ENCODE measurements at places on chromosomes 12 and 14. TPM values are rescaled to one million over a fixed set of nuclear protein-coding genes. Genes with fewer than 3 reads are reported as not detected.

- peak; percentile 27 for DNase-seq
These were observed at the start of gene ACRBP for GRCh38 chr12:6647083-6647604. TSS of gene ACRBP (minus strand) at chr12:6647432. CDS start at chr12:6647366, 66 bp downstream.

- no peak for DNase-seq
These were observed 138.2 kb upstream of the TSPAN8 start for GRCh38 chr12:71295953-71296352.

DNA sequence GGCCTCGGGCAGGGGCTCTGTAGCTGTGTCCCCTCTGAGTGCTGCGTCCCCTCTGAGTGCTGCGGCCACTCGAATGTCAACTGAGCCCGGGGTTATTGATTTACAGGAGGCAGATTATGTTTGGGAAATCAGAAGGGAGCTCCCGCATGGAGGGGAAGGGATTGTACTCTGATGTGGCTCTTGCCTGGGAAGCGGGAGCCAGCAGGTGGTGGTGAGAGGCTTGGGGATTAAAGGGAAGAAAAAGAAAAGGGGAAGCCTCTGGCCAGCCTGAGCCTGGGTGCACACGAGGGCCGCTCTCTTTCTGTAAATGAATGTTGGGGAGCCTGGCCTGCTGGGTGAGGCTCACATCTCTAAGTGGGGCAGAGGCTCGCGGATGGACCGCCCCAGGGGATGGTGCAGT, 143.7 kb downstream of the AACS start:
- DNase-seq, result no peak

DNA sequence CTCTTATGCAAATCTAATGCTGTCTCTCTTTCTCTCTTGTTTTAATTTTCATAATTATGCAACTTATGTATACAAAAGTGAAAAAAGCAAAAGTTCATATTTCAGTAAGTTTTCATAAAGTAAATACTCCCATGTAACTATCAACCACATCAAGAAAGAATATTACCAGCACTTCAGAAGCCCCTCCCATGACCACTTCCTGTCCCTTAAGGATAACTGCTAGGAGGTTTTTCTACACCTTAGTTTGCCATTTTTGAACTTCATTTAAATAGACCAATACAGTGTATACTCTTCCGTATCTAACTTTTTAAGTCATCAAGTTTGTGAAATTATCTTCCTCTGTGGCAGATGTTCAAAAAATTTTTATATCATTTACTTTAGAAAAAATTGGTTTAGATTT, 547 bp upstream of the OR4K15 start:
- no peak for DNase-seq

- DNase-seq, result no peak
These were observed 300.7 kb upstream of the MDGA2 start for GRCh38 chr14:47976139-47976538.

GRCh38 chr14:93527203-93527607, 96.5 kb downstream of the UNC79 start:
- DNase-seq, result no peak

- peak; percentile 46 for DNase-seq
These were observed 536 bp upstream of the WNT1 start for GRCh38 chr12:48977290-48978281.

DNA sequence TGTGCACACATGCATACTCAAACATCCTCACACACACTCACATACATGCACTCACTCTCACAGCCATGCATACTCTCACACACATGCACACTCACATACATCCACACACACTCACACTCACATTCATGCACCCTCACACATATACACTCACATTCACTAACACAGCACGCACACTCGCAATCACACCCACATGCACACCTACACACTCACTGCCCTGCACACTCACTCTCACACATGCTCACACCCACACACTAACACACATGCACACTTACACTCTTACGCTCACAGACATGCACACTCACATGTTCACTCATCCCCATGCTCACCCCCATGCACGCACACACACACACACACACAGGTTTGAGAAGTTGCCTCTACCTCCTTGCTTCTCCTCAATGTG, 63.2 kb upstream of the SFSWAP start:
- no peak for DNase-seq

DNA sequence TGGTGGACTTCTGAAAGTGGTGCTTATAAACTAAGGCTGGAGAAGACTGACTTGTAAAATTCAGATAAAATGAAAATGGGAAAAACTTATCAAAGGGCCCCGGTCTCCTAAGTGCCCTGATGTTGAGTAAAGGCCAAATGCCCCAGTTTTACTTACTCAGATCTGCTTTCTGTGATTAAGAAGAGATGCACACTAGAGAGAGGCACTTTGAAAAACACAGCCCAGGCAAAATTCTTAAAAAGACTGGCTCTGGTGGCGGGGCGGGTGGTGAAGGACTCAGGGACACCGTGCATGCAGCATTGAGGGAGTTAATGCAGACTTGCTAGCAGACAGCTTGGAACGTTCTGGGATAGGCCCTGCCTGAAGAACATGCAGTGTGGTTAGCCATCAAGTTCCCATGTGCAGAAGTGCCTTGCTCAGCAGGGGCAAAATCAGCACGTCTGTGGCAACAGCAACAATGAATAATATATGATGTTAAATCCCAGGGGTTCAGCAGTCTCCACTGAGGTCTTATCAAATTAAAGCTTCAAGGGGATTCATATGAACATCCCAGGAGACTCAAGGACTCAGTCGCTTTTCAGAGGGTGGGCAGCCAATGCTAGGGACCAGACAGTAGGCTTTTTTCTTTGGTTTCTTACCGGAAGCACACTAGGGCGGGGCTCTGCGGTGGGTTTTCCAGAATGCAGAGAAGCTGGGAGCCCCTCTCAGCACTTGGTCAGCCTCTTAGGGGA, 105.0 kb downstream of the DAD1 start:
- DNase-seq, result no peak

DNA sequence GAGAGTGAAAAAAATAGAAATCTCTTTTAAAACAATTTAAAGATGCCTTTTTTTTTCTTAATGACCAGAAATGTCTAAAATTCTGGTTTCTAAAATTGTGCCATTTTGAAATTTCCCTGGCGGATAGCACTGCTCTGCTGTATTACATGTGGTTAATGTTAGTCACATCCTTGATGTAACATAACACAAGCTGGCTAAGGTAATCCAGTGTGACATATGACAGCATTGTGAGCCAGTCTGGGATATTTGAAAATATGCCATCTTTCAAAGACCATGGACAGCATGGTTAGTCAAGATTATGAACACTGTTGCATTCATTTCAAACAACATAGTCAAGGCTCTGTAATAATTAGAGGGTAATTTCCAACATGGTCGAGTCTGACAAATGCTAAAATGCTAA, 133.2 kb downstream of the ALX1 start:
- no peak for DNase-seq

GRCh38 chr14:91228112-91229004, 16.1 kb downstream of the GPR68 start:
- no peak for DNase-seq

- no peak for DNase-seq
These were observed 47.1 kb upstream of the PPP2R5C start for GRCh38 chr14:101714394-101714793.

GRCh38 chr12:20140751-20141150, 227.6 kb upstream of the PDE3A start:
- DNase-seq, result no peak

Gene ARMH4
- total RNA-seq, result 1.2 TPM

Gene ANKS1B
- total RNA-seq, result 0.10 TPM

Gene TAS2R8
- not detected for total RNA-seq

Gene PLCZ1
- total RNA-seq, result not detected

Gene ANO2
- not detected for total RNA-seq

Gene LMO3
- total RNA-seq, result not detected

Gene FOXA1
- total RNA-seq, result 29.6 TPM

Gene ANKRD33
- total RNA-seq, result not detected
